Stimulated activated CD4-positive, alpha-beta T cell treated with anti-CD3 and anti-CD28 coated beads, Interleukin-4, amount 100 ng/mL, for 1 hour (primary cell): ENCODE measurements at places on chromosomes 5 and 9.

GRCh38 chr9:96006296-96006879 lies 130.9 kb downstream of the ERCC6L2 start:
- DNase-seq, result no peak

DNA sequence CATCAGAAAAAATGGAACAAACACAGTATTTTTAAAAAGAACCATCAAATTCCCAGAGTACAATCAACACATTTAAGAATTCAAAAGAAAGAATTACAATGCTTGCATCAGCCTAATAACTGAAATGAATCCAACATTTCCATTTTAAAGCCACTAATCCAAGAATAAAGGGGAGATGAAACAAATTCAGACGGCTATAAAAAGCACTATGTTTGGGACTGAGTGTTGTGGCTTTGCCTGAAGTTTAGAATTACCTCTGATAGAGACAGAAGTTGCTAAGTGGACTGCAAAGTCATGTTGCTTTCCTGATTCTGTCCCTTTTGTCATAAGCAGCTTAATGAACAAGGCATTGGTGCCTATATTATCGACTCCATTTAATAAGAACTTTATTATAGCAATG lies 135.4 kb upstream of the RGMB start:
- DNase-seq, result no peak

- no peak for DNase-seq
These were observed 68.9 kb downstream of the LURAP1L start for GRCh38 chr9:12843735-12844134.

DNA sequence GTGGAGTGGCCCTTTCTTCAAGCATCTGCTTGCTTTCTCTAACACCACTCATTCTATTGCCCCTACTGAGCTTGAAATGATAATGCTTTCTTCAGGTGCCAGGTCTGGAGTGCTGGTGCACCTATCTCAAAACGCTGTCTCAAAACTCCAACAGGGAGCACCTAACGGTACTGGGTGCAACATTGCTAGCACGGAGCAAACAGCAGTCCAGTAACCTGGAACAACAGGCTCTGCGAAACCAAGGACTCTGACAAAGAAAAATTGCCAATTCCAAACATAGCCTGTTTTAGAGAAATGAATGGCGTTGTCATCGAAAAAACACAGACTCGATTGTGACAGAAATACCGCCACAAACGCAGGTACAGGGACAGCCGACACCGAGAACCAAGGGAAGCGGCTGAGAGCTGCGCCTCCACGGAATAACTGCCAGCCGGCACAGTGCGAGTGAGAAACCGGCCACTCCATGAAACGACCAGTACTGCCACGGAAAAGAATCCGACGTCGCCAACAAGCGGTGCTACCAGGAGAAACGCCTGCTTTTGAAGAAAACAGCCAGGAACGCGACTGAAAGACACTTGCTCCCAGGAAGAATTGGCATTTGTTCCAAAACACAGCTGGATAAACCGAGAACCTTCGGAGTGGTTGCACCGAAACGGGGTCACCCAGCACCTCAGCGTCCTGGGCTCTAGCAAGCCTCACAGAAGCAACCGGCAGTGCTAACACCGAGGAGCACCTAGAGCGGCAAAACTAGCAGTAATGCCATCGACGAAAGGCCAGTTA lies 3.1 kb downstream of the ANXA2R start:
- no peak for DNase-seq

GRCh38 chr5:83299353-83299752 lies 172.2 kb upstream of the VCAN start:
- no peak for DNase-seq

- DNase-seq, result no peak
These were observed 218.5 kb downstream of the PLK2 start for GRCh38 chr5:58241389-58241788.

- no peak for DNase-seq
These were observed 42.9 kb upstream of the AFAP1L1 start for GRCh38 chr5:149228618-149229297.

DNA sequence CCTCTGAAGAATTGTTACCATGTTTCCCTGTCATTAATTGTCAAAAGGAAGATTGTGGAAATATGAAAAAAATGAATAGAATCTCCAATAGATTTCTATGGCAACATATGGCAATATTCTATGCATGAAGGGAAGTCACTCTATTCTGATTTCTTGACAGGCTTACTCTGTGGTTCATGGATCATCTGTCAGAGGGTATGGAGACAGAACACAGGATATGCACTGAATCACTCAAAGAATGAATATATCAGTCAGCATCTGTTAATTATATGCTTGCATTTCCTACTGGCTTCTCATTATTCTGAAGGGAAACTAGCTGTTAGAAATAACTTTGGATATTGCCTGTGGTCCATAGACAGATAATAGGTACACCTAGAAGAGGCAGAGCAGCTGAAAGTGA lies 918.9 kb downstream of the DTWD2 start:
- DNase-seq, result no peak

DNA sequence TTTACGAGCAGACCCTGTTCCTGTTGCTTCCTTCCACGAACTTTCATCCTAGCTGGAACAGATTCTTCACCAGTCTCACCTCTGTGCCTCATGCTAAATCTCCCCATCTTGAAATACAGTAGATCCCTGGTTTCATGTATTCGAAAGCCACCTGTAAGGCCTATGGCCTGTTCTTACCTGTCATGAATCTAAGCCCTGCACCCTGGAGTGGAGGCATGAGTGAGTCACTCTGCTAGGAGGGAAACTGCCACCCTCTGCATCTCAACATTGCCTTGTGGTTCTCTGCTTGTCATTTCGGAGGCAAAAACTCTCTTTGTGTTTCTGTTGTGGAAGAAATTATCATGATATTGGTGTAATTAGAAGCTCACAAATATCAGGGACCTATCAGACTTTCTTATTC lies 320.0 kb downstream of the ENC1 start:
- no peak for DNase-seq

GRCh38 chr9:114290561-114290986 lies 32.3 kb upstream of the ORM1 start:
- no peak for DNase-seq

- no peak for DNase-seq
These were observed 476.8 kb upstream of the SMARCA2 start for GRCh38 chr9:1538301-1538700.

GRCh38 chr5:150789943-150790611 lies 11.5 kb downstream of the SMIM3 start:
- peak; percentile 53 for DNase-seq

DNA sequence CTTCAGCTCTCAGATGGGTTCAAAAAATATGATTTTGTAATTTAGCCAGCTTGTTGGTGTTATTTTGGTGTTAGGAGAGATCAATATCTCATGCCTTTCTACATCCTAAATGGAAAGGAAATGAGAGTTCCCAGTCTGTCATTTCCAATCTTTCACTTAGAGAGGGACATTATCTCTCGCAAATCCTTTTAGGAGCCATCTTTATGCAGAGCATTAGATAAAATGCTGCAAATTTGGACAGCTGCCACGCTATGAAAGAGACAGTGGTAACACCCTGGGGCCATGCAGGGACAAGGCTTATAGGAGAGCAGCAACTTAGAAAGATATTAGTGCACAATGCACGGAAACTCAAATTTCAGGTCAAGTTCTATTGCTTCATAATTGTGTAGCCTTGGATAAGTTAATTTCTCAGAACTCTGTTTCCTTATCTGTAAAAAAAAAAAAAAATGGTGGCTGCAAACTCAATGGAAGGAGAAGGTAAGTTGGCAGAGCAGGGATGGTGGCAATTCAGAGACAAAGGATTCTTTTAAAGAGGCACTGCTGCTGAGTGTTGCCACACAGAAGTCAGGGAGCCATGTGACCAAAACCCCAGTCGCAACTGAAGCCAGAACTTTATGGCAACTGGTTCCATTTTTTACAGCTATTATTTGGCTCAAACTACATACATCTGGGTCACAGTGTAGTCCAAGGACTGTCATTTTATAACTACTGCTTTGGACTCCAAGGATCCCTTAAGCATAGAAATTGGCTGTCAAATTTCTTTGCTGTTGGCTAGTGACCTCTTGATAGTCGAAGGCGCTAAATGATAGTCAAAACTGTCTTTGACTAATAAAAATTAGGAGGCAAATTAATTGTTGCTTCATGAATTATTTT lies 210.2 kb downstream of the FRMD3 start:
- DNase-seq, result no peak

DNA sequence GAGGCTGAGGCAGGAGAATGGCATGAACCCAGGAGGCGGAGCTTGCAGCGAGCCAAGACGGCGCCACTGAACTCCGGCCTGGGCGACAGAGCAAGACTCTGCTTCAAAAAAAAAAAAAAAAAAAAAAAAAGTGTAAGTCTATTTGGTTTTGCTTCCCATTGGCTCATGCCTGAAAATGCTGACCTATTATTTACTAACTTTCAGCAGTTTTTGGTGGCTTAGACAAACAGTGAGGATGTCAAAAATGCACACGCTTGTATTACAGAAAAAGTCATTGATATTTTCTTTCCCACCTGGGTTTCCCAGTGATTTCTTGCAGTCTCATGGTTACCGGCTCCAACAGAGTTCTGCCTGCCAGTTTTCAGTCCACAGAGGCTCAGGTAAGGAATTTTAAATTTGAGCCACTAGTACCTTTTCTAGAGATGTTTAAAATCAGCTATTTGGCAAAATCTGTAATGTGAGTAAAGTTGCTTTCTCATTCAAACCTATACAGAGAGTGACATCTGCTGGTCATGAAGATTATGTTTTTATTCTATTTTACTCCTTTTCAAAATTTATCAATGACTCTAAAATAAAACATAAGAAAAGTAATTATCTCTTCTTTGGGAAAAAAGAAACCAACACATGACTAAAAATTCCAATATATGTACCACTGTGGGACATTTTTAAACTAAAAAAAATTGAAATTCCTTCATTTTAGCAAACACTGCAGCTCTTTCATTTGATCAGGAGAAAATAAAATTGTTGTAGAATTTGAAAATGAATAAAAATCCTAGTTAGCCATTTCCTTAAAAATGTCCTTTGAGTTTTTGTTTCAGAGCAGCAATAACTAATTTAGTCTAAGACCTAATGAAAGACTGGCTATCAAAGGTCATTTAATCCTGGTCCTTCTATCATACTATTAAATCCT lies 8.8 kb downstream of the FAM200C start:
- no peak for DNase-seq

- DNase-seq, result no peak
These were observed 265.5 kb upstream of the ADAMTSL1 start for GRCh38 chr9:18208166-18209059.

GRCh38 chr5:141421489-141421855 lies 621 bp downstream of the PCDHGA11 start:
- DNase-seq, result no peak

DNA sequence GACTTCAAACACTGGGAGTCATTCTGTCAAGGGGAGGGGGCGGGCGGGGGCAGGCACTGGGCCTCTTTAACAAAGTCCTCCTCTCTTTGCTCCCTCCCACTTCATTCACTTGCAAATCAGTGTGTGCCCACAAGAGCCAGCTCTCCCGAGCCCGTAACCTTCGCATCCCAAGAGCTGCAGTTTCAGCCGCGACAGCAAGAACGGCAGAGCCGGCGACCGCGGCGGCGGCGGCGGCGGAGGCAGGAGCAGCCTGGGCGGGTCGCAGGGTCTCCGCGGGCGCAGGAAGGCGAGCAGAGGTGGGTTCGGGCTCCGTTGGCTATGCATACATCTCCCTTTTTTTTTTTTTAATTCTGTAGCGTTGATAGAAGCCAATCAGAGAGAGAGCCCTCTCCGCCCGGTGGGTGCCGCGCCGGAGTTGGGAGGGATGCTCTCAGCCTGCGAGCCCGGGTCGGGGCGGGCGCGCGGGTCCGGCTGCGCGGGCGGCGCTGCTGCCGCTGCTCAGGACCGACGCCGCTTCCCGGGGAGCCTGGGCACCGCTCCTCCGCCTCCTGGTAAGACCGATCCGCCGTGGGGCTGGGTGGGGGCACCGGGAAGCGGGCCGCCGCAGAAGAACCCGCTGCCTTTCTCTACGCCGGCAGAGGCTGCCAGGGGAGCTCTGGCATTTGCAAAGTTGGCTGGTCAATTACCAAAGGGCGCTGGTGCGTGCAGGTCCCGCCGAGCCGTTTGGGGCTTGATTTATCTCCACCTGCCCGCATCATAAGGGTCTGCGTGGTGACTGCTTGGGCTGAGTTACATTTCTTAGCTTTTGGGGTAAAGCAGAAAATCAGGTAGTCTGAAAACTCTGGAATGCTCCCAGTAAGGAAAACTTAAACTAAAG lies at the start of gene CDH6:
CDH6 (plus strand) TSS at position 96 of the 877 bp plus-strand sequence. CDS start 73,788 bp downstream, outside the sequence.
- peak; percentile 1 for DNase-seq

DNA sequence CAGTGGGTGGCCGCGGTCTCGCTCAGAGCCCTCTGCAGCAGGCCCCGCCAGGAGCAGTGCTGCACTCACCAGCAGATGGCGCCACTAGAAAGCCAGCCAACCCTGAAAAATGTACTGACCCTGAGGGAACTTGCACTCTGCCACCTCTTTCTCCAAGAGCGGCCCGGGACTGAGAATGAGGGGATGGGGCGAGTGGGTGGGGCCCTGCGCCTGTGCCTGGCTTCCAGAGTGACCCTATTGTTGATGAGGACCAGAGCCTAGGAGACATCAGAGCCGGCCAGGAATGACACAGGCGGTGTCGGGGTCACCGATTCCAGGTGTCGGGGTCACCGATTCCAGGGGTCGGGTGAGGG lies 2.9 kb upstream of the IL17B start:
- DNase-seq, result peak; percentile 77

DNA sequence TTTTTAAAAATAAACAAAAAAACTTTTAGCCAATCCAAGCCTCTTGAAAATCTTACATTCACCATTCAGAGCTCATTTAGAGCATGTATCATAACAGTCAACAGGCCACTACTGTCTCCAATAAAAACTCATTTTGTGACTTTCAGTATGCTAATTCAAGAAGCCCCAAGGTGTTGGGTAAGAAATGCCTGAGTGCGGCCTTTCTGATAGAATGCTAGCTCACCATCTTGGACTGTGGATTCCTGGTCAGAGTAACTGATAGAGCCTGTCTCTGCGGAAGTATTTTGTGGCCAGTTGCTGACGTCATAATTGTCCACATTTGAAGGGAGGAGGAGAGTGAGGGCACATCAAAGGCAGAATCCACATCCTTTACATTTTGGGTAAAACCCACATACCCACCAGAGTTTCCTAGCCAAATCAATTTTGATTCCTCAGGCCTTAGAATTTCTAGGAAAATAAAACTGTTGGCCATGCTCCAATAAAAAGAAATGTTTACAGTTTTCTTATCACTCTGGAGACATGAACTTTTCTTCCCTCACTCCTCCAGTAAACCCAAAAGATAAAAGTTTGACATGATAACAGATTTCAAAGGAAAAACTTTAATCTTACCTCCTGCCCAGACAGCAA lies 41.1 kb upstream of the ERCC6L2 start:
- DNase-seq, result no peak

DNA sequence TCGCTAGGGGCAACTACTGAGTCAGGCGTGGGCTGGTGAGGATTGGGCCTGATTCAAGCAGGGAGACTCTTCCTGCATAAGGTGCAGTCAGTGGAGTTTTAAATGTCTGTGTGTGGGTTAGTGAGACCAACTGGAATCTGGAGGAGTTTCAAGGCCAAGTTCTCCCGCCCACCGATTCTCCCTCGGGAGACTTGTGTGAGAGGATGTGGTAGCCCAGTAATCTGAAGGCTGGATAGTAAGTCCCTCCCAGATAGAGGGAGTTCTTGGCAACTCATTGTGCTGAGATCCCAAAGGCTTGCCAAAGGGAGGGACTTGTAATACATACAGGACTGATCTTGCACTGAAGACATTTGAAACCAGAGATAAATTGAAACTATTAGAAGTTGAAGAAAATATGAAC lies 51.8 kb downstream of the WDR36 start:
- no peak for DNase-seq
